Lung (tissue), 17 donors: ENCODE measurements at places on chromosomes 6 and 20.

- no peak for DNase-seq
Measured at GRCh38 chr6:109511832-109512231, 28.8 kb upstream of the ZBTB24 start.

DNA sequence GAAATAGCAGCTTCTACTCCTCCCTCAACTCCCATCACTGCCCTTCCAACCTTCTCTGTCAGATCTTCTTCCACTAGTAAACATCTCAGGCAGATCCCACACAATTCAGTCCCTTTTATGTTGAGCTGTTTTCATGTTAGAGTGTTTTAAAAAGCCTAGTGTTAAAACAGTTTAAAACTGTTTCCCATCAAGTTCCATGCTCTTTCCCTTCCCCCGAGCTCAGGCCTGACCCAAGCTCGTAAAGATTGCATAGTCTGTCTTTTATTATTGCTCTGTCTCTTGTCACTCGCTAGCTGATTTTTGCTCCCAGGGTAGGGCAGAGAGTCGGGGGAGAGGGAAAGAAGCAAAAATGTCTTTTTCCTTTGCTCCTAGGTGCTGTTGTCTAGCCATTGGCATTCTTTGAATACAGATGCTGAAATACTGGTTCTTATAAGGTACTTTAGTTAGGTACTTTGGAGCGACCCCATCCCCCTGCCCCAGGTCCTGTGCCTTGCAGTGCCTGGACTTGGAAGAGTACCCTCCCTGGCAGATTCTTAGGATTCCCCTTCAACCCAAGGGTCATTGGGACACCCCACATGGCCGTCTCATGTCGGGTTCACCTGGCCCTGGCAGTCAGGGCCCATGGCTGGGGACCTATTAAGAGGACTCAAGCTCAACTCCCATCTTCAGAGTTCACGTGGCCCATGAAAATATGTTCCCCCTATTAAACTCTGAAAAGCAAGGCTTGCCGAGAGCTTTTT is 101.2 kb upstream of the ARMC2 start:
- no peak for DNase-seq

DNA sequence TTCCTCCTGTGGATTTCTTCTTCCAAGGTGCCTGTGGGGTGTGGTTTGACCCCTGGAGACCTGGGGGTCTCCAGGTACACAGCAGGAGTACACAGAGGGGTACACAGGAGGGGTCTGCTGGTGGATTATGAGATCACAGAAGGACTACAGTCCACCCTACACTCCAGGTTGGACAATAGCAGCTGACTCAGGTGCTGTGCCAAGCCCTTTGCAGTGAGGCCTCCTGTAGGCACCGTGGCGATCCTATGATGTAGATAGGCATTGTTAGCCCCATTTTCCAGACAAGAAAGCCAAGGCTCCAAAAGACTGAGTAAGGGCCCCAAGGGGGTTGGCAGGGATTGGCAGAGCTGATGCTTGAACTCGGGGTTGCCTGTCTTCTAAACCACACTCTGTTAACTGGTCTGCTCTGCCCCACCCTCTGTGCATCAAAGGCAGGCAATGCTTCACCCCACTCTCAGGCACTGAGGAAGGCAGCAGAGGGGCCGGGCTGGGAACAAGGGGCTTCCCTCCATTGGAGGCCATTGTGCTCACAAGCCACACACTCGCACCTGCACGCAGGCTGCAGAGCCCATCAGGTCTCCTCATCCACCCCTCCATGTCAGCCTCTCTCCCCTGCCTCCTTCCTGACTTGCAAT is 77.5 kb upstream of the SIRPA start:
- DNase-seq, result no peak

DNA sequence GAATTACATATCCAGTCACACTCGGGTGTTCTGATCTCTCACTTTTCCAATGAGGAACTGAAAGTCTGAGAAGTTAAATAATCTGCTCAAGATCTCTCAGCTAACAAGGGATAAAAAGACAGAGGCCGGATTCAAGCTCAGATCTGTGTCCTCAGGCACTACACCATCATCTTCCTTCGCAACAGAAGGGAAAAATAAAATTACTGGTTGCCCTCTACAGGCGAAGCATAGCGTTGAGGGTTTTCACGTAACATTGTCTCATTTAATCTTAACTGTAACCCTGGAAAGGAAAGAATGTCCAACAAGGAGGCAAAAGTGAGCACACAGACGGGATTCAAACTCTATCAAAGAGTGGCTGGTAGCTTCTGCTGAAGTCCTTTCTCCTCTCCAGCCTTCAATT is 67.8 kb upstream of the ANKEF1 start:
- no peak for DNase-seq

DNA sequence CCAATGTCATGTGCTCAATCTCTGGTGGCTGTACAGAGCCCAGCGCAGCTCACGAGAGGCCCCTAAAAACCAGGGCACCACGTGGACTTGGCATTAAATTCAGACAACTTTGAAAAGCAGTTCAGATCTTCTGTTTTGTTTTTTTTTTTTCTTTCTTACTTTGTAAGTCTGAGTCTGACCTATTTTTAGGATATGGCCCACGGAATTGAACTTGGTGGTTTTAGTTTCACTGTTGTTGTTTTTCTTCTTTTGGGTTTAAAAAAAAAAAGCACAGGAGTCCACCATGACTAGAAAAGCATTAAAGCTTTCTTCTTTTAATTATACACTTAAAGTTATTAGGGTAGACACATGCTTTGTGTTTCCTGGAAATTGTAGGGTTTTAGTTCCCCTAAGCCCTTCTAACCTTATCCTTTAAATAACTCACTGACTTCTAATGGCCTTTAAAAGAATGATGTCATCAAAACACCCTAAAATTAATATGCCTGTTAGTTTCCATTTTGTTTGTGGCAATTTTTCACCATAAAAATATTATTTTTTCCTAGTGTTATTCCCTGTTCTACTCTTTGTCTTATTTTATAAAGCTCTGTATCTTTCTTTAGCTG is 48.5 kb upstream of the CCN2 start:
- no peak for DNase-seq

DNA sequence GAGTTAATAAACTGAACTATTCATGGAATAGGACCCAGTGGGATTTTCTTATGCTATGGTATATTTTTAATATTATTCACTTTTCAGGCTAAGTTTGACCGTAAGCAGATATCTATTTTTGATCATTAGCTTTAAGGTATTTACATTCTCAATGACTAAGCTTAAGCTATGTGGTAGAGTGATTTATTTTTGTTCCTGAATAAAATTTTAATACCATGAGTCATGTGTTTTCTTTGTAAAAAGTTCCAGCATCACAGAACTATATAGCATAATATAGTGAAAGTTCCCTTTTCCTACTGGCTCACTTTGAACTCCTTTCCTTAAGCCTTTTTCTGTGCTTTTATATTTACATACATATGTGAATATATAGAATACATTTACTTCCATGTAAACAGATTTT is 75.8 kb downstream of the BCKDHB start:
- DNase-seq, result no peak

GRCh38 chr20:13461849-13462458 is 176.8 kb downstream of the TASP1 start:
- DNase-seq, result no peak

- no peak for DNase-seq
Measured at GRCh38 chr6:148451690-148452089, 109.1 kb downstream of the SASH1 start.

- no peak for DNase-seq
Measured at GRCh38 chr6:106460481-106460880, 100.0 kb downstream of the CRYBG1 start.

GRCh38 chr6:447381-448165 is 56.0 kb downstream of the IRF4 start:
- no peak for DNase-seq

DNA sequence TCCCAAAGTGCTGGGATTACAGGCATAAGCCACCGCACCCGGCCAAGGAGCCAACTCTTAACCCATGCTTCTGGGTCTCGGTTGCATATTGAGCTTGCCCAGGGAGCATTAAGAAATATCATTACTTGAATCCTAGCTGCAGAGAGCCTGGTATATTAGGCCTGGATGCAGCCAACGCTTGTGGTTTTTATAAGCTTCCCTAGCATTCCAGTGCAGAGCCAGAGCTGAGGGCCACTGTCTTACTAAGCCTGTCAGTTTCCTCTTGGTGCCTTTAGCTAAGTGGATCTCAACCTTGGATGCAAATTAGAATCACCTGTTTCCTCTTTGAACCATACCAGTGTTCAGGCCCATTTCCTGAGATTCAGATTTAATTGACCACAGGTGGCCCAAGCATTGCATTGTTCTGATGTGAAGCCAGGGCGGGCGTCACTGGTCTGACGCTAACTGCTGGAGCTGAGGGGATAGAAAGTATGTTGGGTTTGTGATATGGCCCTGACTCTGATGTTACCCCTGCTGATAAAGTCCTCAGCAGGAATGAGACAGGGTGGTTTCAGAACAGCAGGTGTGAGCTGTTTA is 76.3 kb downstream of the BTBD3 start:
- DNase-seq, result no peak

DNA sequence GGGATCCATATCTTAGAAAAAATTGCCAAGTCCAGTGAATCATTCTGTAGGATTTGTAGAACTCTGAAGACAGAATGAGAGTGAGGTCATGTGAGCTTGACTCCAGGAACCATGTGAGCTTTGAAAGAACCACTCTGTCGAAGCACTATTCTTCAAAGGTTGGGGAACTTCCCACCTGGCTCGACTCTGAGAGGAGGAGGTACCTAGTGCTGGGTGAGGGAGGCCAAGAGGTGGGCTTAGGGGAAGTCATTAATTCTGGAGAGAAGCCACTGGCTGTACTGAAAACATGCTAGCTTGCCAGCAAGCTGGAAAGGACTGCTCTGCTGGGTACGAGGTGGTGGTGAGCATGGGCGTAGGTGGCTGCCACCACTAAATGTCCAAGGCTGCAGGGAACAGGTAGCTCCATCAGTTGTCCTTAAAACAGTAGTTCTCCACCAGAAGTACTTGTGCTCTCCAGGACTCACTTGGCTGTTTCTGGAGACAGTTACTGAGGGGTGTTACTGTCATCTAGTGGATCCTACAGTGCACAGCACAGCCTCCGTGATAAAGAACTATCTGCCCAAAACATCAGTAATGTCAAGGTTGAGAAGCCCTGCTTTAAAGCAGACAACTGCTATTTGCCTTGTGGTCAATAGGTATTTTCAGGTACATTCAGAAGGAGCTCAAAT is 34.7 kb upstream of the SYNJ2 start:
- peak; percentile 37 for DNase-seq

- peak; percentile 22 for DNase-seq
Measured at GRCh38 chr6:11096109-11096508, 2.5 kb downstream of the SMIM13 start.

DNA sequence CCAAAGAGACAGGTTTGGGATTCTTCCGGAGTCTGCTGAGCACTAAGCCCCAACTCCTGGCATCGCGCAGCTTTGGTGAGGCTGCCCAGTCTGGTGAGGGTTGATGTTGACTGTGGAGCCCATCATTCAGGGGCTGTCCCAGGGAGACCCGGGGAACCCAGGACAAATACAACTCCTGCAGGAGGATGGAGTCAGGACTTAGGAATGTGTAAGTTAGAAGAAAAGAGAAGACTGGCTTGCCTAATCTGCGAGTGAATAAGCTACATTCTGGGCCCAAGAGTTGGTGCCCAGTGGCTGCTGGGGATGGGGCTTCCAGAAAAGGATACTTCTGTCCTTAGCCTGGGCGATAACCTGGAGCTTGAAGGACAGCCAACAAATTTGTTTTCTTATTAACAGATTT is 47.9 kb downstream of the STK35 start:
- no peak for DNase-seq

DNA sequence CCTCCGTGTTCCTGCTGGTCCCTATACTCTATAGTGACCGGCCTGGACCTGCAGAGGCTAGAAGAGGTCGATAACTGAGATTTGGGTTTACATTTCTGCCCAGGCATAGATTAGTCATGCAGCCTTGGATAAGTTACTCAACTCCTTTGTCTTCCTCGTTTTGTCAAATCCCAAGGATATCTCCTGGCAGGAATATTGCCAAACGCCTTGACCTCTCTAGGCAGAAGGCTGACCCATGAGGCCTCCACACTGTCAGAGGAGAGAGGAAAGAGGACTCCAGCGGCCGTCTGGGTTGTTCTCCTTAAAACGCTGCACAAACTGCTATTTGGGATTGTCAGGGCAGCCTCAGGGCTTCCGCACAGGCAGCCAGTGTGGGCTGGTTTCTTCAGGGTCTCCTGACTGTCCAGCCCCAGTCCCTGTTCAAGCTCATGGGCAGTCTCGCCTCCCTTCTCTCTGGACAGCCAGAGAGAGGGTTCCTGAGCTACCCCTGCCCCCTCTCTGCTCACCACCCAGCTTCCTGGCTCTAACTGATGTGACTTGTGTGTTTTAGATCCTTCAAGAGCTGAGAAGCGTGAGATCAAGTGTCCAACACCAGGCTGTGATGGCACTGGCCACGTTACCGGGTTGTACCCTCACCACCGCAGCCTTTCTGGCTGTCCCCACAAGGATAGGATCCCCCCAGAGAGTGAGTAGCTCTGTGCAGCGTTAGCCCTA is 44.7 kb upstream of the PCMTD2 start:
- DNase-seq, result no peak

DNA sequence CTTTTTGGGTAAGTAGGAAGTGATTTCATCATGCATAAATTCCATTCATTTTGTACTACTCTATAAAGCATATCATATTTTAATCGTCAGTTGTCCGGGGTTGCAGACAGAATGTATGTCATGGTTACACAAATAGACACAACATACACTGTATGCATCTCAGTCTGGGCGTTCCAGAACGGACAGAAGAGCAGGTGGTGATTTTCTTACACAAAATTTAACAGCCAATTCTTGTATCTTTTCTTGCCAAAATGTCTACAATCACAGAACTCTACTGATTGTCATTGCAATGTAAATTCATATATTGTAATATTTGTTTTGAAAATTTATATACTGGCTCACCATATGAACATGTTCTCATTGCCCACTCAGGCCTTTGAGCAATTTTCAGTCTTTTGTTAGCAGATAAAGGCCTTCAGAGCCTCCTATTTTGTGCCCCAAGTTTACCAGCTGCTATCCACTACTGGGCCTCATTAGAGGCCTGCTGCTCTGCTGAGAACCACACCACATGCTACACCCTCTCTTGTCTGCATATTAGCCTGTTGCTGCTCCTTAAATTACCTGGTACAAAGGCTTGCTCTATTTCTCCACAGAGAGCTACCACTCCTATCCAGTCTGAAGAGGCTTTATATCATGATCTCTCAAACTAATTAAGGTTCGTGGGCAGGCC is 61.5 kb downstream of the PRDM13 start:
- no peak for DNase-seq

DNA sequence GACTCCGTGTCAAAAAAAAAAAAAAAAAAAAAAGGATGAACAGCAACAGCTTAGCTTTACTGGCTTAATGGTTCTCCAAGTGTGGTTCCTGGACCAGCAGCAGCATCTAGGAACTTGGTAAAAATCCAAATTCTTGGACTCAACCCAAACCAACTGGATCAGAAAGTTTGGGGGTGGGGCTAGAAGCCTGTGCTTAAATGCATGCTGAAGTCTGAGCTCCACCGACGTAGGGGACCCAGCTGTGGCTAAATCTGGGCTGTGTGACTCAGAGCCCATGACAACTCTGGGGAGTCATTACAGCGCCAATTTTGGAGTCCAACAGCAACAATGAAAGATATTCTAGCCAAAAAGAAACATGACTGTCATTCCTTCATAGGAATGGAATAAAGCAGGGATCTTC is 13.6 kb upstream of the CHD6 start:
- DNase-seq, result no peak

- DNase-seq, result no peak
Measured at GRCh38 chr6:16800942-16801341, 39.7 kb upstream of the ATXN1 start.
